ENCODE measurements at places on chromosomes 11 and 22. TPM values are rescaled to one million over a fixed set of nuclear protein-coding genes. Genes with fewer than 3 reads are reported as not detected.

GRCh38 chr11:64379160-64379559 lies 20.2 kb downstream of the RPS6KA4 start:
- no peak for DNase-seq

- DNase-seq: no peak
Observed at GRCh38 chr11:65251476-65251875, 10.3 kb upstream of the POLA2 start.

DNA sequence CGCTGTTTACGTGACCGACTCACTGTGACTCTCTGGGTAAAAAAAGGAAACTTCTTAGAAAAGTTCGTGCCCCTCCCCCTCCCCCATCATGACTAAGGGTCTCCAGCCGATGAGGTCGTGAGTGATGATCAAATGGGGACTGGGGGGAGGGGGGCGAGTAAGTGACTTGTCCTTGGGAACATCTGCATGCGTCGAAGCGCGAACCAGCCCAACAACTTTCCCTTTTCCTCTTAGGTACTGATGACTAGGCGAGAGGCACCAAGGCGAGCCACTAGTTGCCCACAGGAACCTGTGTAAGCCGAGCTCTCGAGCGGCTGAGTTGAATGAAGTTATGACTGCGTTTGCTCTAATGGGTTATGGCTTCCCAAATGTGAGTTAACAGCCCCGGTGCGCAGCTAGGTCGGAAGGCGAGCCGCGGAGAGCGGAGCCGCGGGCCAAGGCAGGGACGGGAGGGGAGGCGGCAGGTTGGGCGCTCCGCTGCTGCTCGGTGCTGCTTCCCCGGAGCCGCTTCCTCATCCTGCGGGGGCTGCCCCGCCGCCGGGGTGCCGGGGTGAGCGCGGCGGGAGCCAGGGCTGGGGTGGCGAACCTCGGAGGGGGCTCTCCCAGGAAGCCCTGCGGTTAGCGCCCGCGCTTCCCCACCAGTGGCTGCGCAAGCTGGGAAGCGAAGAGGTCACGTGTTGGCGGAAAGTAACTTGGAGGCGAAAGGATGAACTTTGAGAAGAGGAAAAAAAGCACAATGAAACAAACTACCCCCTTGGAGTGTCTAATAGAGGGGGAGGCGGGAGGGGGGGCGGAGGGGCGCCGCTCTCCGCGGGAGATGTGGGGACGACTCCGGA lies 22.1 kb upstream of the BDNF start:
- DNase-seq: peak; percentile 89

DNA sequence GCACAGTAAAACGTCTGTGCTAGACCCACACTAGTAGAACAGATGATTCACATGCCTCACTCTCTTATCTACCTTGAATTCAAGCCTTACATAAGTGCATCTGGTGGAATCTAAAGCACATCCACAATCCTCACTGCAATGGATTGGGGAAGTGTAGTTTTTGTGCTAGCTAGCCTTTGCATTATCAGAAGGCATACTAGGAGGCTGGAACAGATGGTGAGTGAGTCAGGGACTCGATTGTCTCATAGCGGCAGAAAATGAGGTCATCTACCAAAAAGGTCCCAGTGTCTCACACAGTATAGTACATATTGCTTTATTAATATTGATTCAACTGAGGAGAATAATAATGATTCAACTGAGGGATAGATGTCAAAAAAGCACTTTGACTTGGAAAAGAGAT lies 9.3 kb downstream of the MSANTD4 start:
- DNase-seq: no peak

The LARGE2 gene
- total RNA-seq: 107 TPM

GRCh38 chr11:116928845-116929244 lies 91.4 kb upstream of the APOA1 start:
- no peak for DNase-seq

GRCh38 chr11:73225851-73226250 lies 7.8 kb downstream of the P2RY2 start:
- DNase-seq: no peak

The OR5AL1 gene
- not detected for total RNA-seq

GRCh38 chr11:132744771-132745170 lies 787.5 kb downstream of the OPCML start:
- DNase-seq: no peak

The CRYBB1 gene
- total RNA-seq: 2.4 TPM

The RPS6KB2 gene
- 48.2 TPM for total RNA-seq

- no peak for DNase-seq
Observed at GRCh38 chr11:26439854-26440253, 107.9 kb downstream of the ANO3 start.

The DEPDC7 gene
- 15.3 TPM for total RNA-seq

- no peak for DNase-seq
Observed at GRCh38 chr11:45155627-45156180, 9.3 kb downstream of the PRDM11 start.

DNA sequence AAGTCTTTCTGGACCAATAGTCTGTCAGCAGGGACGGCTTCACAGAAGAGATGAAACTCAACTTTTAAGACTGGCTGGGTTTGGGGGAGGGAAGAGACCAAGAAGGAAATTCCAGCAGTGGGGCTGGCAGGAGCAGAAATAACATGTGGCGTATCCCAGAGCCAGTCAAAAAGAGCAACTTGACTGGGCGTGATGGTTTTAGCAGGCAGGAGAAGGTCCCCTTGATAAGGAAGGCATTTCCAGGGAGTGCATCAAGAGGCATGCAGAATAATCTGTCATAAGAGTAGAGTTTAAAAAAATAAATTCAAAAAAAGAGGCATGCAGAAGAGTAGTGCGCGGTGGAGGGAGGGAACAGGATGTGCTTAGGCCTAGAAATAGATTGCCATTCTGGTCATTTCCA lies 52.5 kb downstream of the C22orf31 start:
- no peak for DNase-seq

DNA sequence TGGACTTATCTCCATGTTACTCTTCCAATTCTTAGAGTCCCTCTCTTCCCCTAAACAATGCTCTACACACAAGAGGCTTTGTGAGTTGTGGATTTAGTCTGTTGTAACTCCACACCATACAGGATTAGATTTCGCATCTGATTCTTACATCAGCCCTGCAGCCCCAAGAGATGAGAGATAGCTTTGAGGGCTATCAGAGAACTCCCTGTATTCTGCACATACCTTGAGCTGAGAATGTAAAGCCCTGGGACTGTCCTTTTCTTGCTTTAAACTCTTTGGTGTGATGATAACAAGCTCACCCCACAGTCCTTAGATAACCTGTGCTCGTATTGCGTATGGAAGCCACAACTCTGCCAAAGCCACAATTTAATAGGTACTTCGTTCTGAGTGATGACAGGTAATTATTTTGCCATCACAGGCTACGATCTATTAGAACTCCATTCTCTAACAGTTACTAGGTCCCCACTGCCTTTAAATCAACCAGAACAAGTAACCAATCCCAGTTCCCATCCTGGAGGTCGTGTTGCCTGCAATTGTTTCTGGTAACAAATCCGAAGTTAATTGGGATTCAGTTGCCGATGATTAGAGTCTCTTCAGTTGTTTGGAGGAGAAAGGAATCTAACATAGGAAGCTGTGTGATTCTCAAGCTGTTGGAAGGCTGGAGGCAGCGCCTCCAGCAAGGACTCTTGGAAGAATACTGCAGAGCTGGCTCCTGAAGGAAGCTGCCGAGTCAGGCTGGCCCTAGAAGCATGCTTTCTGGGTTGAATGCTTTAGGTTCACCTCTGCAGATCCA lies 1.3 kb upstream of the PARVG start:
- DNase-seq: no peak

DNA sequence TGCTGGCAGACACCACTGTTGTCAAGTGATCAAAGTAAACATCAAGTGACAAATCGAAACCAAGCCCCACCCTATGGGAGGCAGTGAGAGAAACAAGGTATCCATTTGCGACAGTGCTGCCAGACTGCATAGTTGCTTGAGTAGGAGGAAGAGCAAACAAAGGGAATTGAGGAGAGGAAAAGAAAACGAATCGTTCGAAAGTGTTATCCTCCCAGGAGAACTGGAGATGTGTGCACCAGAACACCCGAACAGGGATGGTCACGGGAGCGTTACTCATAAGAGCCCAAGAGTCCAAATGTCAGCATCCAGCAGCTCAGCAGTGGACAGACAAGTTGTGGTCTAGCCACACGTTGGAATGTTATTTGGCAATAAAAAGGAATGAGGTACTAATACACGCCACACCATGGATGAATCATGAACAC lies 58.4 kb upstream of the NUP50 start:
- no peak for DNase-seq
